ENCODE measurements at places on chromosomes 6 and 20. TPM values are rescaled to one million over a fixed set of nuclear protein-coding genes. Genes with fewer than 3 reads are reported as not detected.

The ADGRF1 gene
- total RNA-seq: not detected

DNA sequence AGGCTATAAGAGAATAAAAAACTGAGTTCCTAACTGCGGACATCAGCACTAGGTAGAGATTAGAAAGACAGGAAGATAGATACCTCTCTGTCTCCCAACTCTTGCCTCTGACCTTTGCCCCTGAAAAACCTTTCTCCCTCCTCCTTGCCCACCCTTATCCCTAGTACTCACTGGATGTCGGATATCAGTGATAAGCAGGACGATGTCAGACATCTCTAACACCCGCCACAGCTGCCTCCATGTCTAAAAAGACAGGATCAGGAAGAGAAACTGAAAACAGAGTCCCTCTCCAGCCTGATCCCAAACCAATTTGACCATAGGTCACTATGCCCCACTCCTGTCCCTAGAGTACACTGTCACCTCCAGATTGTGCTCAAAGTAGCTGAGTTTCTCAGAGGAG is 1.9 kb downstream of the GNL1 start:
- no peak for DNase-seq

DNA sequence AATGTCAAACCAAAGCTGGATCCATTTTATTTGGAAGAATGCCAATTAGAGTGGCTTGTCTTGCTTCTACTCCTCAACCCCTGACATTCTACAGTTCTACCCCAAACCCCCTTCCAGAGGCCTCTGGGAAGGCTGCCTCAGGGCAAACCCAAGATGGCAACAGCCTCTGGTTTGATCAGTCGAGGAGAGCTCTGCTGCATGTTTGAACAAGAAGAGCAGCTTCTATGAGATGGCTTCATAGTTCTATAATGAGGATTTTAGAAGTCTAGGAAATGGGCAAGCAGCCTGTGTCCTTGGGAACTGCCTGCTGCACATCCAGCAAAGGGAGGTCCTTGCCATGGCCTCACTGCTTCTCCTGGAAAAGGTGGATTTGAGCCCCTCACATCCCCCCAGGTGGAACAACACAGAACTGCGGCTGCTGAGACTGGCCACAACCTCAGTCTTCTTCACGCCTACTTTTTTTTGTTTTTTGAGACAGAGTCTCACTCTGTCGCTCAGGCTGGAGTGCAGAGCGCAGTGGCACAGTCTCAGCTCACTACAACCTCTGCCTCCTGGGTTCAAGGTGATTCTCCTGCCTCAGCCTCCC is 37.9 kb downstream of the ZC3H12D start:
- DNase-seq: no peak

- no peak for DNase-seq
Observed at GRCh38 chr6:106077881-106078280, 8.3 kb upstream of the PRDM1 start.

DNA sequence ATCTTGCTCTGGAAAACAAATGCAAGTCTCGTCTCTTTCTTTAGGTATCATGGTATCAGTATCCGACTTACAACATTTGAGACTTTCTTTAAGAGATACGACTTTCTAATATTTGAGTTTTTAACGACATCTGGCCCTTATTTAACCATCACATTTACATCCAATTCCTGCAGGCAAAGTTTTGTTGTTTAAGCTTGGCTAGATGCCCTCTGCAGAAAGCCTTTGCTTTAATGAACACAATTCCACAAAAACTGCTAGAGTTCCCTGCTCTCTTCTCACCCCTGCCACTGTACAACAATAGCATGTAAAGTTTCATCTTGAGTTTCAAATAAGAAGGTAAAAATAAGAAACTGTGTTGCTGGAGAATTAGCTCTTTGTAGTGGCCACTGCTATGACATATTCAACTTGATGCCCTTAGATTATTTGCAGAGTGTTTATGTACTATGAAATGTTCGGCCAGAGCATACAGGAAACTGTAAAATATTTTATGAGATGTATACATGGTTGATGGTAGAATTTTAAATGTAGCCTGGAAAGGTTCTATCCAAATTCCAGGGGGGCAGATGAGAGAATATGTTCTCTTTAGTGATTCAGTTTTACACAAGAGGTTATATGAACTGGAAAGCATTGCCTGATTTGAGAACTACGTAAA is 438.6 kb downstream of the CDC5L start:
- no peak for DNase-seq

DNA sequence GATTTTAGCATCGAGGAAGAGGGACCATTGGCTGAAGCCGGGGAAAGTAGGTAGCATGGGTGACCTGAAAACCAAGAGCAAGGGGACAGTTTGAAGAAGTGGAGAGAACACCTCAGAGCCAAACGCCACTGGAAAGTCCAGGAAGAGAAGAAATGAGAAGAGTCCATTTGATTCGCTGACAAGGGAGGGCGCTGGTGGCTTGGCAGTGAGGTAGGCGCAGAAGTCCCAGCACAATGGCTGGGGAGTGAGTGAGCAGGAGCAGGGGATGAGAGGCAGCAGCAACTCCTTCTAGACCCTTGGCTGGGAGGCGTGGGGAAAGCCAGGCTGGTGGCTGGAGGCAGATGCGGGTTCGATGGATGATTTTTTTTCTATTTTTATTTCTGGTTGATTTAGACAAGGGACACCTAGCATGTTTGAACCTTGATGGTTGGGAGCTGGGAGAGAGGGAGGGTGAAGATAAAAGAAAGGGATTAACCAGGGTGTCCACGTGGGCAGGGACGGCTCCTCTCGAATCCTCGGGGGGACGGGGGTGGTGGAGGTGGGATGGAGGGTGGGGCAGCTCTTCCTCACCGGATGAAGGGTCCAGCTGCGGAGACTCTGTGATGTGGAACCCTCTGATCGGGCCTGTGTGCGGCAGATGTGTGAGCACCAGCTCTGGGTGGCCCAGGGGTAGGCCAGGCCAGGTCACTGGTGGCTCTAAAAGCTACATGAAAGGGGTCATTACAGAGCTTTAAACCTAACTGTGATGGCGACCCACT is 164.2 kb downstream of the NFATC2 start:
- no peak for DNase-seq

The ZFAND3 gene
- total RNA-seq: 40.0 TPM

GRCh38 chr6:159483259-159483658 is 209.8 kb downstream of the SOD2 start:
- no peak for DNase-seq

The VGLL2 gene
- 4.2 TPM for total RNA-seq

- no peak for DNase-seq
Observed at GRCh38 chr20:31707994-31708735, 14.5 kb downstream of the BCL2L1 start.

DNA sequence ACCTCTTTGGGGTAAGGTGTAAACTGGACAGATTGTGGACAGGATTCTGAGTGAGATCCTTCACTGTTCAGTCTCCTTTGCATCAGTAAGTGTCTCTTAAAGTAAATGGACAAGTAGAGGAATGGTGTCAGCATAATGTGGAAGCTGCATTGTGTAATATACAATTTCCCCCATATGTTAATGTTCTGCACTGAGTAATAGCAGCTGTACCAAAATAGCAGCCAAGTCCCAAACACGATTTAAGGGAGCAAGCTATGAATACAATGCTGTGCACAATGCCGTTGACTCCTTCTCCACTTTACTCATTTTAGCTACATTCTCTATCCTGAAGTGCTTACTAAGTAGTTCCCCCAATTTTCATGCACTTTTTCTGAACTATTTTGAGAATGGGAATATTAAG is 21.1 kb upstream of the TRIM26 start:
- no peak for DNase-seq

DNA sequence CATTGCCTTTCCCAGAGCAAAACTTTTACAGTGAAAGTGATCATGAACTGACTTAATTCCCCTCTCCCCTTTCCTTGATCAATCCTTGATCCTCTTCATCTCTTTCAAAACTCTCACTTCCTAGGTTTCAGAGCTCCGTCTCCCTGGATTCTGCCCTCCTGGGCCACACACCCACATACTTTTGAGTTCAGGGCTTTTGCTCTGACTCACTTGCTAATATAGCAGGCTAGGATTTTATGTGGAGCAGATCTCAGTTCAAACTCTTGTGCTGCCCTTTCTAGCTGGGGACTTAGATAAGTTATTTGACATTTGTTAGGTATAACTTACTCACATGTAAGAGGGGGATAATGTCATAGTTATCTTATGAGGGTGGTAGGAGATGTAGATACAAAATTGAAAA is 109.1 kb upstream of the MLIP start:
- DNase-seq: no peak

DNA sequence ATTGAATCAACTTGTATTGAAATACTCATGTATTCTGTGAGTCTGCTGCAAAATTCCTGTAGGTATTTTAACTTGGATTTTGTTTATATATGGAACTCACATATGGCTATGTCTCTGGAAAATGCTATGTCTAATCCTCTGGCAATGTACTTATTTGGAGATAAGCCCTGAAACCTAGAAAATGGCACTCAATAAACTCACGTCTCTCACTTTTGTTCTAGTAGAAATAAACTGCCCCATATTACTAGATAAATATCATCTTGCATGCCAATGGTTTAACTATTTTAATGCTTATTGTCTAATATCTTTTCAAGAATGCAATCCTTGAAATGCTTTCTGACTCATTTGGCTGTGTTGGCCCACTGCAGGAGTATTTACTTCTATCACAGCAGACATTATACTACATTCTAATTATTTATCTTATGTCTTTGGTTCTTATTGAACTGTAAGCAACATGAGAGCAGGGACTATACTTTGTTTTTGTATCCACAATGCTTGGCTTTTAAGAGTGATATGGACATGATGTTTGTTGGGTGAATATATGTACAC is 292.2 kb upstream of the RSPO3 start:
- DNase-seq: no peak

DNA sequence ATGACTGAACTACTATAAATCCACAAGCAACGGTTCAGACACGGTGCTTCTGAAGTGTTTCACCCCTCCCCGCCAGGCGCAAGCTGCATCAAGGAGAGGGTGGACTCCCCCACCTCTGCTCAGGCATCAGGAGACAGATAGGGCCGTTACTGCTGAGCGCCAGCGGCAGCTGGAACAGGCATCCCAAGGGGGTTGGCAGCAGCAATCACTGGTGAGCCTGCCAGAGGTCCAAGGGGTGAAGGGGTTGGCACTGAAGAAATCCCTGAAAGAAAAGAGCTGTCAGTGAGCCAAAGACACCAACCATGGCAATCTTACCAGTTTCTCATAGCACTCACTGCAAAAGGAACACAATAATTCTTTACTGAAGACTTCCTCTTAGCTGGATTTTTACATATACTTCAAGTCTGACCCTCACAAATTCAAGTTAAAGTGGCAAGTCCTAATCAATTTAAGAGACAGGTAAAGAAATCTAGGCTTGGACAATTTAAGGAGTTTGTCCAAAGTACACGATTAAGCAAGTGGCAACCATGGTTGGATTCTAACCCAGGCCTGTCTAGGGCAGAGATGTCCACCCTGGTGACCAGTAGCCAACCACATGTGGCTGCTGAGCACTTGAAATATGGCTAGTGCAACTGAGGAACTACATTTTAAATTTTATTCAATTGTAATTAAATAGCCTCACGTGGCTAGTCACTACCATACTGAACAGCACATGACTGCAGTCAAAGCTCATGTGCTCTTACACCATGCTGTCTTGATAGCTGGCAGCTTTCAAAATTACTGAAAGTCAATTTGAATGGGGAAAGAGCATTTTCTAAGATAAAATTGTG is 21.7 kb upstream of the TBC1D20 start:
- DNase-seq: no peak

DNA sequence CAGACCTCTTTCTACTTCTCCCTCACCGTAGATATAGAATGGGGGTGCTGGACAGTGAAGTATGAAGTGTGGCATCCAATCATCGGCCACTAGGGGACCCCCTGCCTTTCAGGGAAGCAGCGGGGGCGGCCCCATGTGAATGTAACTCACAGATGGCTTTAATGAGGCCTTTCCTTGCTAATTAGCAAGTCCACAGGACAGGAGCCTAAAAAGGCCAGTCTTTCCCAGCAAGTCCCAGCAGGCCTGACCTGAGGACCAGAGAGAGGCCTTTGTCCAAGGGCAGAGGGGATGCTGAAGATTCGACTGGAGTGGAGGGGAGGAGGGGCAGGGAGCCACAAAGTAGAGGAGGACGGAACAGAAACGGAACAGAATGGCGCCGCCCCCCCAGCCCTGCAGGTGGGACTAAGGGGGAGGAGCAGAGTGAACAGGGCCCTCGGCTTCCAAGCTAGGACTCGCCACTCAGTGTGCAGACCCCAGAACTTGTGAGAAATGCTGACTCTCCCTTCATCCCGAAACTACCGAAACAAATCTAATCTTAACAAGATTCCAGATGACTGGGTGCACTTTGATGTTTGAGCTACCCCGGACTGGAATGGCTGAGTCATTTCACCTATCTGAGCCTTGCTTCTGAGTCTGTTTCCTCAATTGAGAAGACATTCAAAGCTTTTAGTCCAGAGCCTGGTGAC is 5.8 kb downstream of the C6orf132 start:
- DNase-seq: no peak

The OR2H1 gene
- not detected for total RNA-seq

The TRMT6 gene
- 13.1 TPM for total RNA-seq

The CCM2L gene
- 6.0 TPM for total RNA-seq

GRCh38 chr20:11047559-11047958 is 373.8 kb upstream of the JAG1 start:
- DNase-seq: no peak

DNA sequence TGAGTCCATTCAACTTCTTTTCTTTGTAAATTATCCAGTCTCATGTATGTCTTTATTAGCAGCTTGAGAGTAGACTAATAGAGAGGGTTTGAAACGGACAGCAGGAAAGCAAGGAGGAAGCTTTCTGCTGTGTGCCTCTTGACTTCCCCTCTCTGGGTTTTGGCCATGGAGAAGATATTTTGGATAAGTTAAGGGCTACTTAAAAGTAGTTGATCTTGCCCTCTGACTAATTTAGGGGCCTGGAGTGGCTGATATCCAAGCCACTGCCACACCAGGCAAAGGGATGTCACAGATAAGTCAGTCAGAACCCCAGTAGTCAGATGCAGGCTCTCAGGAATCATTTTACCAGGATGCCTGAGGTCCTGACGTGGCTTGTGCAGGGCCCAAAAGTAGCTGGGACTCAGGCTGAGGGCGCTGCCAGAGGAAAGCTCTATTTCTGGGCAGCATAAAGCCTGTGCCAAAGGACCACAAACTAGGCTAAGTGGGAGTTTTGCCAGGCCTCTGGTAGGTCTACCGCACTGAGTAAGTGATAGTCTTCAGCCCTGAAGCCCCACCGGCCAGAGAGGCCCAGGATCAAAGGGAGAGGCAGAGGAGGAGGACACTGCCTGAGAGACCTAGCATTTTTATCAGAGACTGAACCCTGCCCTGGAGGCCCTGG is 41.6 kb upstream of the IYD start:
- no peak for DNase-seq

- DNase-seq: no peak
Observed at GRCh38 chr20:36402708-36403107, 96.6 kb downstream of the DLGAP4 start.

- no peak for DNase-seq
Observed at GRCh38 chr20:23358923-23359593, 2.9 kb upstream of the GZF1 start.

DNA sequence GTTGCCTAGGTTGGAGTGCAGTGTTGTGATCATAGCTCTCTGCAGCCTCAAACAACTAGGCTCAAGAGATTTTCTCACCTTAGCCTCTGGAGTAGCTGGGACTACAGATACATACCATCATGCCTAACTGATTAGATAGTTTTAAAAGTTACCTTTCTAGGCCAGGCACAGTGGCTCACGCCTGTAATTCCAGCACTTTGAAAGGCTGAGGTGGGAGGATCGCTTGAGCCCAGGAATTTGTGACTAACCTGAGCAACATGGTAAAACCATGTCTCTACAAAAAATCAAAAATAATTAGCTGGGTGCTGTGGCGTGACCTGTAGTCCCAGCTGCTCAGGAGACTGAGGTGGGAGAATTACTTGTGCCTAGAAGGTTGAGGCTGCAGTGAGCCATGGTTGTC is 41.2 kb downstream of the SLC17A5 start:
- DNase-seq: no peak

GRCh38 chr20:63361519-63362435 is 628 bp upstream of the CHRNA4 start:
- DNase-seq: no peak

The CALHM5 gene
- total RNA-seq: 3.4 TPM
